Stimulated activated CD4-positive, alpha-beta T cell treated with anti-CD3 and anti-CD28 coated beads, TNF-alpha, amount 100 ng/mL, for 1 hour (primary cell): ENCODE measurements at places on chromosomes 12 and 14.

DNA sequence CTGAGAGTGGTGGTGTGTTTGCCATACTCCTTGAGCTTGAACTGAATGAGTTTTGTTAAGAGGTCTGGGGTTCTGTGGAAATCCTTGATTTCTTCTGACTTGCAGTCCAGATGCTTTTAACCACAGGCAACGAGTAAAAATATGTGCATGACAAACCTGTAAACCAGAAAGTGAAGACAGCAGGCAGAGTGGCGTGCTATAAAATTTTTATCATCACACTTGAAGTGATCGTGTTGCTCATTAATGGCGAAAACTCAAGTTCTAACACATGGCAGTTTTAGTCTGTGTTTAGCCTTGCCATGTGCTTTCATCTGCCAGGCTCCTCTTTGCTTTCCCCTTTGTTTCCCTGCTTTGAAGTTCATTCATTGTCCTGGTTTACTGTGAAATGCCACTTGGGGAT is 28.0 kb downstream of the TXNRD1 start:
- DNase-seq, result no peak

GRCh38 chr14:73753124-73753886 is 39.1 kb upstream of the PNMA1 start:
- DNase-seq, result no peak

GRCh38 chr12:97940629-97941028 is 478.0 kb downstream of the RMST start:
- DNase-seq, result no peak

DNA sequence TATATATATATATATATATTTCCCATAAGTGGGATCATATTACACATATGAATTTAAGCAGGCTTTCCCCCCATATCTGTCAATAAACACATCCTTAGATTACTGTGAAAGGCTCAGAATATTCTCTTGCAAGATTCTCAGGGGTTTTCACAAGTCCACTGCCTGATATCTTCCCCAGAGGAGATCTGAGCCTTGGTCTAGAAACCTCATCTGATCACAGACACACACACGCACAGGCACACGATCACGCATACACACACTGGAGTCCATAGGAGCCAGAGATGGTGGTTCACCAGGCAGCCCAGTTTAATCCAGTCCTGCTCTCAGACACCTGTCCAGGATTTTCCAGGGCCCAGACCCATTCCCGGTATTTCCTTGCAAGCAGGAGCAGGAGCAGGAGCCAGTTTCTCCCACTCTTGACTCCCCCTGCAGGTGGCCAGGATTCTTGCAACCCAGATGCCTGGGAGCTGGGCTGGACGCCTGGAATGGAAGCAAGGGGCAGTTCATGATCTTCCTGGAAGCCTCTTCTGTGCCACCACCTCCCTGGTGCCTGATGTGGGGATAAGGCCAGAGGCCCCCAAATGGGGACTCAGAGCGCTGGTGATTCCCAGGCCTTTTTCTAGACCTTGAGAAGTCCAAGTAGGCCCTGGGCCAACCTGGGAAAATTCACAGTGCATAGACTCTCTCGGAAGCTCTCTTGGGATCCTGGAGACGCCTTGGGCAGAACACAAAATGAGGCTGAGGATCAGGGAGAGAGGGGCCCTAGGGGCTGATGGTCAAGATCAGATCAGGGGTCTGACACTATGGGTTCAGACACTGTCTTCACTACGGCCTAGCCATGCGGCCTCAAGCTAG is 16.5 kb upstream of the KRT78 start:
- DNase-seq, result no peak

GRCh38 chr12:49227713-49228112 is 37.2 kb upstream of the TUBA1C start:
- no peak for DNase-seq
